Tibial nerve (tissue), 4 donors: ENCODE measurements at places on chromosomes 7 and 10. TPM values are rescaled to one million over a fixed set of nuclear protein-coding genes. Genes with fewer than 3 reads are reported as not detected.

The FBXL13 gene
- 3.5 TPM for total RNA-seq

The HMX3 gene
- not detected for total RNA-seq

GRCh38 chr7:21300692-21301091, 127.2 kb upstream of the SP4 start:
- no peak overlapping the region for H3K4me3 ChIP-seq
- DNase-seq: no peak
- H3K36me3 ChIP-seq: no peaks in the 10 kb centered on the region
- H3K27me3 ChIP-seq: no peaks in the 10 kb centered on the region

The SLC18A2 gene
- 0.22 TPM for total RNA-seq
